ENCODE measurements at places on chromosomes 2 and 18.

DNA sequence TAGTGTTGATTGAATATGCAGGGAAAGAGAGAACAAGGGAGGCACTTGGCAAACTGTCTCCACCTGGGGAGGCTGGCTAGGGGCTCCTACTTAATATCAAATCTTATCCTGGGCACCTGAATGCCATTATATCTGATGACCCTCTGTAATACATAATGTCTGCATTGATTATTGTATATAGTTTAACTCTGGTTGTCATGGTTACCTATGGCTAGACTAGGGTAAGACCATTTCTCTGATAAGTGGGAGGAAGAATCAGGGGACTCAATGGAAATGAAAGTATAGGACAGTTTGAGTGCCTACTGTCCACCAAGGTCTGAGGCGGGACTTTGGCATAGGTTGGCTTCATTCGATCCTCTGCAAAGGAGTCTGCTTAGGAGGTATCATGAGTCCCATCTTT, 7.2 kb upstream of the TET3 start:
- no peak overlapping the region for H3K4me3 ChIP-seq
- H3K36me3 ChIP-seq: peaks cover 2% of the 10 kb centered on the region
- no peak for DNase-seq

DNA sequence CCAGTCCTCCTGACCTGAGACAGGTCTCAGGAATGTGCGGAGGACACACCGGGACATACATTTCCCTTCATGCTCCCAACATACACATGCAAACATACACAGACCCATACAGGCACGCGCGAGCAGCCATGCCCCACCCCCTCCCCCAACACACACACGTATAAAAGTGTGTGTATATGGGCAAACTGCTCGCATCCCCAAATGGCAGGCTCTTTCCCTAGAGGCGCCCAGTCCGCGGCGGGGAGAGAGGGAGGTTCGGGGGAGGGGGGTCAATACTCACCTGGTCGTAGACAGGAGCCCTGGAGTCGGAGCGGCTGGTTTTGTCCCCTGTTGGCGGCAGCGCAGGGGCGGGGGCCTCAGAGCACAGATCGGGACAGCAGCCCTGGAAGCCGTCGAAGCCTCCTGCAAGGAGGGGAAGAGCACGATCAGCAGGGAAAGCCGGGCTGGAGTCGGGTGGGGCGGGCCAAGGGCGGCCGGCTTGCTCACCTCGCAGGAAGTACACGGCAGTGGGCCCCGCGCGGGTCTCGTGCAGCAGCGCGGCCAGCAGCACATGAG, 682 bp downstream of the DUSP2 start:
- peak overlapping the region; percentile 93 for H3K27ac ChIP-seq
- peak overlapping the region; percentile 92 for H3K4me3 ChIP-seq
- no peaks in the 10 kb centered on the region for H3K27me3 ChIP-seq

GRCh38 chr2:111705239-111705638, 178.8 kb downstream of the ANAPC1 start:
- no peak overlapping the region for H3K4me3 ChIP-seq
- no peak for DNase-seq
- H3K4me1 ChIP-seq: peaks cover 56% of the 10 kb centered on the region
- H3K27me3 ChIP-seq: peaks cover 50% of the 10 kb centered on the region
- H3K36me3 ChIP-seq: no peaks in the 10 kb centered on the region

- no peak for DNase-seq
- no peak overlapping the region for H3K27ac ChIP-seq
- peaks cover 4% of the 10 kb centered on the region for H3K27me3 ChIP-seq
- H3K36me3 ChIP-seq: peaks cover 26% of the 10 kb centered on the region
- H3K4me1 ChIP-seq: peaks cover 49% of the 10 kb centered on the region
These were observed 160.4 kb downstream of the HDAC4 start for GRCh38 chr2:239240414-239240881.

GRCh38 chr2:230793572-230794359, 71.0 kb upstream of the ITM2C start:
- peak; percentile 71 for DNase-seq
- H3K27ac ChIP-seq: peak overlapping the region; percentile 94
- peaks cover 70% of the 10 kb centered on the region for H3K36me3 ChIP-seq
- peak overlapping the region; percentile 63 for H3K4me3 ChIP-seq
- peaks cover 45% of the 10 kb centered on the region for H3K4me1 ChIP-seq

DNA sequence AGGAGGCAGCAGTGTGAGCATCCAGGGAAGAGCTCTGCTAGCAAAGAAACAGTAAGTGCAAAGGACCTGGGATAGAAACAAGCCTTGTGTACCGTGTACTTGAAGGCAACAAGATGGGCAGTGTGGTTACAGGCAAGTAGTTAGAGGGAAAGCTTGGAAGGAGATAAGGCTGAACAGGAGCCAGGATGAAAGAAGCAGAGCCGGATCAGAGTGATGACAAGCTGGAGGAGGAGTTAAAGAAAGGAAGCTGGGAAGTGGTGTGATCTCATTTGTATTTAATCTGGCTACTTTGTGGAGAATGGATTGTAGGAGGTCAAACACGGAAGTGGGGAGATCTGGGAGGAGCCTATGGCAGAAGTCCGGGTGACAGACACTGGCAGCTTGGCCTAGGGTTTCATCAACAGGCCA, 44.7 kb upstream of the VPS54 start:
- no peak for DNase-seq
- H3K4me3 ChIP-seq: no peak overlapping the region
- peaks cover 3% of the 10 kb centered on the region for H3K36me3 ChIP-seq

GRCh38 chr2:180828756-180829155, 151.6 kb upstream of the UBE2E3 start:
- no peaks in the 10 kb centered on the region for H3K4me1 ChIP-seq
- no peaks in the 10 kb centered on the region for H3K36me3 ChIP-seq
- no peak overlapping the region for H3K4me3 ChIP-seq

- no peaks in the 10 kb centered on the region for H3K36me3 ChIP-seq
- no peak for DNase-seq
- H3K27ac ChIP-seq: no peak overlapping the region
- peaks cover 8% of the 10 kb centered on the region for H3K4me1 ChIP-seq
- no peak overlapping the region for H3K4me3 ChIP-seq
- peaks cover 26% of the 10 kb centered on the region for H3K27me3 ChIP-seq
These were observed 114.9 kb upstream of the MSTN start for GRCh38 chr2:190177249-190178040.

DNA sequence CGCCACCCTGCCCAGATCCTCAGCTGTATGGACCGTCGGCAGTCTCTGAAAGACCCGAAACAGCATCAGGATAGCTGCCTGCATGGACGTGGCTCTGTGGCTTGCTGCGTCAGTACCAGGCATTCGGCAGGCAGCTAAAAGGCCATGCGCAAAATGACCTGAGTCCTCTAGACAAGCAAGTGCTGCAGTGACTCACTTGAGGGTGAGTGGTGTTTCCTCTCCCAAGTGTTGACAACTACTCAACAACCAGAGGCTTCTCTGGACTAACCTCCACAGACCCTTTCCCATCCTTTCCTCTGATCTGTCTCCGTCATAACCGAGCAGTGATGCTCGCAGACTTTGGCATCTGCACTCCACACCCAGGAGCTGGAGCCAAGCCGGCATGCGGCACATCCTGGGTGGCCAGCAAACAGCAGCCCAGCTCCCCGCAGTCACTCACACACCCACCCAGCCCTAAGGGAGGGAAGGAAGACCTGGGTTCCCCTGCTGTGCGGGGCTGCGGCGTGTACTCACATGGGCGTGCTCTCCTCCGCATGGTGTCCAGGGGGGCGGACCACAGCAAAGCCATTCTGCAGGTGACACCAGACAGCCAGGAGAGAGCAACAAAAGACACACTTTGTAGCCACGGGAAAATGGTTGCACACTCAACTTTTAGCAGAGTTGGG, 239.3 kb downstream of the TWIST2 start:
- no peak for DNase-seq
- peaks cover 19% of the 10 kb centered on the region for H3K36me3 ChIP-seq
- H3K27me3 ChIP-seq: no peaks in the 10 kb centered on the region
- no peak overlapping the region for H3K4me3 ChIP-seq
- no peaks in the 10 kb centered on the region for H3K4me1 ChIP-seq
- no peak overlapping the region for H3K27ac ChIP-seq

- no peaks in the 10 kb centered on the region for H3K4me1 ChIP-seq
- DNase-seq: no peak
- H3K27me3 ChIP-seq: no peaks in the 10 kb centered on the region
- no peak overlapping the region for H3K27ac ChIP-seq
- H3K4me3 ChIP-seq: no peak overlapping the region
- H3K36me3 ChIP-seq: no peaks in the 10 kb centered on the region
These were observed 132.0 kb downstream of the RND3 start for GRCh38 chr2:150355440-150355839.

GRCh38 chr2:211380041-211380440, 823.6 kb downstream of the CPS1 start:
- no peak for DNase-seq
- H3K4me1 ChIP-seq: no peaks in the 10 kb centered on the region
- H3K4me3 ChIP-seq: no peak overlapping the region
- no peaks in the 10 kb centered on the region for H3K27me3 ChIP-seq
- H3K36me3 ChIP-seq: no peaks in the 10 kb centered on the region

DNA sequence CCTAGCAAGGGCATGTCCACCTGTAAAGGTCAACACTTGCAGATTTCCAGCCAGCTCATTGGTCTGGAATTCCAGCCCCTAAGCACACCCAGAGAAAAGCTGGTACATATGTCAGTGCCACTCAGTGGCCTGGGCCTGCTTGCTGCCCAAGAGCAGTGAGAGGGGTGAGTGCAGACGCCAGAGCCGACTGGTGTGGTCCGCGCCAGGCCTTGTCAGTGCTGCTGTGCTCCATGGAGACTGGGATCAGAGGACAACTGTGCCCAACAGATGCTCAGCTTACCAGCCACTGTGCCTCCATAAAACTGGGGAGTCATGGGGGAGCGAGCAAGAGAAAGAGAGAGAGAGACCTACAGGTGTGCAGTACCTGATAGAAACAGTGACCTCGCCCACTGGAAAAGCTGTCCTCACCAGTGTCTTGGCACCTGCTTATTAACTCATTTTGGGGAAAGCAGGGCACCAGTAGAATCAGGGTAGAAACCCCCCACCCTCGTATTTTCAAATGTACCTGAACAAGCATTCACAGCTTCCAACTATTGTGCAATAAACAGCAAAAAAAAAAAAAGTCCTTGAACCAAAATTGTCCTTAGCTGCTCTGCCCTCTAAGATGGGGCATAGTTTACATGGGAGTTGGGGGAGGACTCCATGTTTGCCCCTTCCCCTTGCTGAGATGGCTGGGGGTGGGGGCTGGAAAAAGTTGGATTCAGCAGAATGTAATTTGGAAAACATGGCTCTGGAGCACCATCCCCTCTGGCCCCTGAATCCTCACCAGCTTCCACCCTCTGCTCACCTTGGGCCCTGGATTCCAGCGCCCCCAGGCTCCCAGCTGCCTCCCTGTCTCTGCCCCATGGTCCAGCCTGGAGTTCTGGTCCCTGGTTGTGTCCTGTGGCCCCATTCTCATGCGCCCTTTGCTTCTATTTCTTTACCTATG, 1.4 kb upstream of the SP140L start:
- peak overlapping the region; percentile 97 for H3K27ac ChIP-seq
- H3K4me3 ChIP-seq: peak overlapping the region; percentile 96
- DNase-seq: no peak
- H3K27me3 ChIP-seq: no peaks in the 10 kb centered on the region
- H3K4me1 ChIP-seq: peaks cover 80% of the 10 kb centered on the region
- H3K36me3 ChIP-seq: peaks cover 67% of the 10 kb centered on the region

DNA sequence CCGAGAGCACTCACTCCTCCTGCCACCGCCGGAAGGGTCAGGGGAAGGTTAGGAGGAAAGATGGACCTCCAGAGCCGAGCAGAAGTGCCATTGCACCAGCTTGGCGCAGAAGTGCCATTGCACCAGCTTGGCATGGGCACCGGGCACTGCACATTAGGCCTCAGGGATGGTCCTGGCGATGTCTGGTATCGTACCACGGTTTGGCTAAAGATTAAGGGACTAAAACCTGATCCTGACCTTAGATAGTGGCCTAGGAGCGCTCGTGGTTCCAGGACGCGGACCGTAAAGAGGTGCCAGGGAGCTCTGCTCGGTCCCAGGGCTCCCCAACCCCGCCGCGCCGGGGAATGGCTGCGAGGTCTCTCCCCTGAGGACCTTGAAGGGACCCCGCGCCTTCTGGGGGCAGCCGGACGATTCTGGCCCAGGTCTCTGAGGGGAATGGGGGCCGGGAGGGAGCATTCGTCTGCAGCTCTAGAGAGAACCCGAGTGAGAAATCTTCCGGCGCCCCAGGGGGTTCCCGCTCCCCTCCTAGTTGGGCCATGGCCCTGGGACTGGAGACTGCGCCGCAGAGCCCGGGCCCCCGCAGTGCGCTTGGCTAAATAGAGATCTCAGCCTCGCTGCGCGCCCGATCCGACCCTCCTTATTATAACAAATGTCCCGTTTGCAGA, 1.8 kb downstream of the PAX8 start:
- no peaks in the 10 kb centered on the region for H3K36me3 ChIP-seq
- H3K4me3 ChIP-seq: no peak overlapping the region

GRCh38 chr2:24209389-24210105, 34.7 kb downstream of the FAM228A start:
- H3K4me1 ChIP-seq: no peaks in the 10 kb centered on the region
- no peak overlapping the region for H3K4me3 ChIP-seq
- no peak for DNase-seq
- peaks cover 42% of the 10 kb centered on the region for H3K36me3 ChIP-seq

DNA sequence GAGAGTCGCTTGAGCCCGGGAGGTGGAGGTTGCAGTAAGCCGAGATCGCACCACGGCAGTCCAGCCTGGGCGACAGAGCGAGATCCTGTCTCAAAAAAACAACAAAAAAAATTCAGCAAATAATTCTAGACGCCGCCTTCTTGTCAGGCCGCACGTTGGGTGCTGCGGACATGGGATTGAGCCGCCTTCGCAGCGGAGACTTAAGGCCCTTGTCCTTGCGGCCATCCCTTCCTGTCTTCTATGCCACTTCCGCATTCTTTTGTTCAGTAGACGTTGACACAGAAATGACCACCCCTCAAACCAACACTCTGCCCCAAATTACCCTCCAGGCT, 15.8 kb downstream of the PTPN18 start:
- peak overlapping the region; percentile 97 for H3K27ac ChIP-seq
- H3K4me1 ChIP-seq: peaks cover 65% of the 10 kb centered on the region
- peaks cover 12% of the 10 kb centered on the region for H3K27me3 ChIP-seq
- peaks cover 50% of the 10 kb centered on the region for H3K36me3 ChIP-seq

DNA sequence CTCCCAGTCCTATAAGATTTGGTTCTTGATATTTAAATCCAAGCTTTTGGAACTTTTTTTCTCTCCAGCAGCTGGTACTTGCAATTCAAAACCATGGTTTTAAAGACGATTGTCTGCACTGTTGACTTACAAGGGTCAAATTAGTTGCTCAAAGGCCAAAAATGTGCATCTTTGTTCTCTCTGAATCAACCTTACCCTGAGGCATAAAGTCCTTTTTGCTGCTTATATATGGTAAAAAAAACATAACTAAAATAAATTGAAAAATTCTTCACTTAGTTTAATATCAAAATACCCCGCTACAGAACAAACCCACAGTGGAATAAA, 592.7 kb downstream of the XIRP2 start:
- H3K27me3 ChIP-seq: no peaks in the 10 kb centered on the region
- H3K4me3 ChIP-seq: no peak overlapping the region
- no peaks in the 10 kb centered on the region for H3K4me1 ChIP-seq
- no peak overlapping the region for H3K27ac ChIP-seq

- no peak overlapping the region for H3K4me3 ChIP-seq
- H3K36me3 ChIP-seq: no peaks in the 10 kb centered on the region
- no peaks in the 10 kb centered on the region for H3K4me1 ChIP-seq
- H3K27ac ChIP-seq: no peak overlapping the region
- DNase-seq: peak; percentile 50
- H3K27me3 ChIP-seq: peaks cover 4% of the 10 kb centered on the region
These were observed 230.9 kb upstream of the SLC14A2 start for GRCh38 chr18:45384137-45384961.

- no peak overlapping the region for H3K4me3 ChIP-seq
- H3K27ac ChIP-seq: no peak overlapping the region
These were observed 7.1 kb downstream of the SPRED2 start for GRCh38 chr2:65425276-65425675.

GRCh38 chr2:227366769-227367426, 12.2 kb downstream of the TM4SF20 start:
- H3K4me1 ChIP-seq: no peaks in the 10 kb centered on the region
- no peak overlapping the region for H3K4me3 ChIP-seq
- no peak overlapping the region for H3K27ac ChIP-seq
- H3K27me3 ChIP-seq: no peaks in the 10 kb centered on the region
- DNase-seq: no peak
- no peaks in the 10 kb centered on the region for H3K36me3 ChIP-seq
